ENCODE measurements at places on chromosomes 7 and 10. TPM values are rescaled to one million over a fixed set of nuclear protein-coding genes. Genes with fewer than 3 reads are reported as not detected.

DNA sequence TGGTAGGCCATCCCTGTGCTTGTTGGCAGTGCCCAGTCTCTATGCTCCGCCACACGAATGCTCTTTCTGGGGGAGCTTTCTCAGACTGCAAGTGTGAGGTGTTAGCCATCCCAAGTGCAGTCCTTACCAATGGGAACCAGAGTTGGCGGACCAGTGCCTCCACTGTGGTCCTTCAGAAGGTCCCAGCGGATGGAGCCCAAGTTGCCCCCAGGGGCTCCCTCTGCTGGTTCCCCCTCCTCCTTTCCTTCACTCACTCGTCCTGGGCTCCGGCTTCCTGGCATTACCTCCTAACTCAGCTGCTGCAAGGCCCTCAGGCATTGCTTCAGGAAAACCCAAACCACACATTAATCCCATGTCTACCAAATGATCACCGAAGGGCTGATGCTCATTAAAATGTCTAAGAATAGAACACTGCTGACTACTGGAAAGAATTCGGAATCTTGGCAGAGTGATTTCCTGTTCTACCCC, 139.8 kb downstream of the CUBN start:
- DNase-seq = no peak

GRCh38 chr7:114765331-114766040, 156.4 kb upstream of the MDFIC start:
- no peak for DNase-seq

GRCh38 chr10:14153570-14154055, 177.1 kb downstream of the FRMD4A start:
- no peak for DNase-seq

DNA sequence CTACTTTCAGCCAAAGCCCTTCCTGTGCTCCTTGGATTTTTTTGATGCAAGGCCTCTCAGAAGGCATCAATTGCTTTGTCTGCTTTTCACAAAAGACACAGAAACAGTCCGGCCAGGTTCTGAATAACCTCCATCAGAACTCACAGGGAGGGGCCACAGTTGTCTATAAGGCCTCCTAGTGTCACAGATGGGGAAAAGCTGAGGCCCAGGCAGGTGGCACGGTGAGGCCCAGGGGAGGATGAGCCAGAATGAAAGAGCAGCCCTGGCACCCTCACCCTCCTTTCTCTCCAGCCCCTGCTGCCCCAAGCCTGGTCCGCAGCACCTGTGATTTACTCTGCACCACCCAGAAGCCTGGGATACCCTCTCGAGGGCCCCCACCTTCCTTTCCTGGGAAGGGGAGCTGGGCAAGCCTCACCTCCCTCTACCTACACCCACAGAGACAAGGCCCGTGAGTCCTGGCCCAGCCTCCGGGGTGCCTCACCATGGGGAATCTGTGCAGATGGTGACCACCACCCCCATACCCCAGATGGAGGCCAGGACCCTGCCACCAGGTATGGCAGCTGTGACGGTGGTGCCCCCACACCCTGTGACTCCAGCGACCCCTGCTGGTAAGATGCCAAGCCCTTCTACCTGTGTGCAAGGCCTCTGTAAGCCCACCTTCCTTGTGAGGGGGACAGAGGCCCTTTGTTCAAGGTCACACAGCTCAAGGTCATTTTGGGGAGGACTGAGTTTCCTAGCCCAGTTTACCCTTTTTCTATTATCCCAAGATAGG, 26.2 kb upstream of the ZNF467 start:
- no peak for DNase-seq

MACC1 gene
- total RNA-seq = 0.13 TPM

DNA sequence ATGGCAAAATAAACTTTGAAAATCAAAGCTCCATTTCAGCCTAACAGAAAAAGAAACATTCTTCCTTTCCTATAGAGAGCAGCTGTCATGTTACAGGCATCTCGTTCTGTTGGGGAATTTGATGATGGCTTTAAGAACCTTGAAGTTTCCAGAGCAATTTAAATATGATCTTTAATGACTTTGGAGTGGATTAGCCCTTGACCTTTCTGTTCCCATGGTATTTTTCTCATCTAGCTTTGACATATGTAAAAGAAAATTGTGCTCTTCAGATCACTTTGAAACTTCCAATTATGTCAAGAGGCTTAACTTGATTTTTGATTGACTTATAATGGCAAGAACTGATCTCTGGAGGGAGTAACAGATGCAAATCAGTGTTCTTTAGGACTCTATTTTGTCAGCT, 157.6 kb upstream of the SEMA3E start:
- no peak for DNase-seq

CLEC5A gene
- 1.6 TPM for total RNA-seq

PURB gene
- total RNA-seq = 19.1 TPM

DNA sequence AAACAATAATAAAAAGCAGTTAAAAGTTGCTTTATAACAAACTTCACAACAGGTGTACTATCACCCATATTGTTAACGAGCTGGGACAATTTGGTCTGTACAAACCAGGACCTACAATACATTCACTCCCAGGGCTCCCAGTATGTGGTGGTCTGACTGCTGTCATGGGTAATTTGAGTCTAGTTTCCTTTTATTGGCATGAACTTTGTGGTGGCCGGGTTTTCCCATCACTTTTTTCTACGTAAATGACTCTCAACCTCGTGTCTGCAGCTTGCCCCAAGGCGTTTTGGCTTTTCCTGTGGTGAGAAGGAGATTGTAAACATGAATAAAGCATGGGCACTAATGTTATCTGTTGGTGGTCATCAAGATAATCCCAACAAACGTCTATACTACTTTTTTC, 118.7 kb upstream of the CDK6 start:
- DNase-seq = no peak

DNA sequence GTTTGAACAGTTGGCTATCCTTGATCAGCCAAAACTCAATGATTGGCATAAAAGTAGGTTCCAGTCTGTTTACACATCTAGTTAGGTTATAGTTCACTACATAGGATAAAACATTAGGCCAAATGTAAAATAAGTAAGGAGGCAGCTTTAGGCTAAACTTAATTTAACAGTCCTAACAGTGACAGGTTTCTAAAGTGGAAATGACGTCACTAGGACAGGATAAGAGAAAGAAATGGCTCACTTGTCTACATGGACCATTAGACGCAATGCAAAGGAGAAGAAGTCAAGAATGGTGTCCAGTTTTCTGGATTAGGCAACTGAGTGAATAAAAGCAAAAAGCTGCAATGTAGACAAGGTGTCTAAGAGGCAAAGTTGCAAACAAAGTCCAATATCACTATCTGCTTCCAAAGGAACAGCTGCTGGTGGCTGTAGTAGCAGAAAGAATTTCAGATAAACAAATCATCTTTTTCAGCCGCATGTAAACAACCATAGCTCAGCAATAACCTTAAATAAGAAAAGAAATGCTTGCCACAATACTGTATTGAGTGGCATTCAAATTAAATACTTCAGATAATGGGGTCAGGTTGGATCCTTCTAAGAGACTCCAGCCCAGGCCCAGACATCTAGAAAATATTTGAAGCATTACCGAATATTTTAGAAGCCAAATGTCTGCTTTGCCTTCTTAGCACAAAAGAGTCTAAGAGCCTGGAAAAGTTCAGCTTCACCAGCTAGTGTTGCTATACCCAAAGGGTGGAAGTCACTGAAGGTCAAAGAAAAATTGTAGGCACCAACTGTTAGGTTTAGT, 154.2 kb downstream of the NEBL start:
- DNase-seq = no peak

DNA sequence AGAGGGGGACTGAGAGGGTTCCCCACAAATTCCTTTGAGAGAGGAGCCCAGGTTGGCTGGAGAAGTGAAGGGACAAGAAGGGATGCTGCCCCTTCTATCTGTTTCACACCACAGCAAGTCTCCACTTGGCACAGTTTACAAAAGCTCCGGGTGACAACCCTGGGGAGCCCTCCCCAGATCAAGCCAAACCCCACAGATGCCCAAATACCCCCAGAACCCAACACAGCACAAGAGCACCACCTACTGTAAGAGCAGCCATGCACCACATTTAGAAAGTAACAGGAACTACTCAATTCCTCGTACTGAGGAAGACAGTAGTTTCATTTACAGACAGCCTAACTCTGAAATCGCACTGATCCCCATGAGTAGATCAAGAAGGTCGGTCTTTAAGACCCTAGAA, 67.8 kb upstream of the ATP6V0A4 start:
- no peak for DNase-seq

All from cardiac septum (tissue), 1 donor.